ENCODE measurements at places on chromosomes 3 and 15.
A peak's percentile ranks its signal among the peaks of the same experiment; 100 is the strongest.

- no peak for DNase-seq
These were observed 5.1 kb upstream of the TM6SF1 start for GRCh38 chr15:83102346-83102745.

DNA sequence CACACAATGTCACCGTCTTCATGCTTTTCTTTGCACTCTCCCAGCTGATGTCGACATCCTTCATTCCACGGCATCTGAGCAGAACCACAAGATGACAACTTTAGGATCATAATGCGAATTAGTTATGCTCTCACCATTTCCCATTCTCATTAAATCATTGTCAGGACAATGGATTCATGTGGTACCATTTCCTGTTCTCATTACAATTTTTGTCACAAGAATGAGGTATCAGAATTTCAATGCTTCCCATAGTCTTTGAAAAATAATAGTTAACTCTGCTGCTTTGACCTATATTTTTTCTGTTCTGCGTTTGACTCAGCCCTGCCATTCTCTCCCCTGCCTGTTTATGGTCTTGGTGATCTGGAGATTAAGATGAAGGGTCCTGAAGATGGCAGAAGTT, 175.7 kb upstream of the MDFIC2 start:
- no peak for DNase-seq

GRCh38 chr3:52205727-52206372, 7.9 kb downstream of the ALAS1 start:
- no peak for DNase-seq

GRCh38 chr3:160697637-160698380, 20.8 kb downstream of the ARL14 start:
- DNase-seq = peak; percentile 14

GRCh38 chr15:50009634-50010033, 109.4 kb downstream of the ATP8B4 start:
- no peak for DNase-seq

- DNase-seq = no peak
These were observed 181.6 kb upstream of the SOX14 start for GRCh38 chr3:137582484-137582883.

- DNase-seq = no peak
These were observed 349.7 kb upstream of the SUCLG2 start for GRCh38 chr3:68004091-68004490.

GRCh38 chr3:139634111-139634635, 43.6 kb downstream of the NMNAT3 start:
- no peak for DNase-seq

DNA sequence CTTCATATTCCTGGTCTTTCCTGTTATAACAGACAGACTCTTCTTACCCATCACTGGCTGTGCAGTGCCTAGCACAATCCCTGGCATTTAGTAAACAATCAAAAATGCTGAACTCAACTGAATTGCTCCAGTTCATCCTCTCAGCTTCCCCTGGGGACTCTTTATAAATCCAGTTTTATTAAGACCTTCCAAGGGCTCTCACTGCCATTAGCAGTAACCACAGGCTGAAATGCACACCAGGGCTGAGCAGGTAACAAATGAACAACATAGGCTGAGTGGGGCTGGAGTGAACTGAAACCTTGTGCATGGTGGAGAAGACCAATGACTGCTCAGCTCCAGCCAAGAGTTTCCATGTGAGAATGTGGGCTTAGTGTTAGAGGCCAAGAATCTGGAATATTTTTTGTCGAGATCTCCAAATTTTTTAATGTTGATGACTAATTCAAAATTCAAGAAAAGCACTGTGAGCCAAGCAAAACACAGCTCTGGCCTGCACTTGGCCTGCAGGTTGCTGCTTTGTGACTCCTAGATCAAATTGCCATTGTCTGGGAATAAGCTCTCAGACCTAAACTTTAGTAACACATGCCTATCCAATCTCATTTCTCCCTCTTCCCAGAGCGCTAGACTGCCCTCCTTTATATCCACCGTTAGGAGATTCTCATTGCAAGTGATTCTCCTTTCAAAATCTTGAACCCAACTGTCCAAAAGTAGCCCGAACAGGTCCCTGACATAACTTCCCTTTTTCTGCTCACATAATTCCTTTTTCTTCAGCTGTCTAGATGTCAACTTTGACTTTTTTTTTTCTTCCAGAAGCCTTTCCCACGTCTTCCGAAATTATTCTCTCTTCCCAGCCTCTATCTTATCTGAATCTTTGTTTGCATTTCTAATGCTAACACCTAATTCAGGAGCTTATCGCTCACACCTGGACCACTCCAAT, 7.4 kb downstream of the SQOR start:
- DNase-seq = no peak

GRCh38 chr15:48062148-48062872, 58.5 kb upstream of the SLC24A5 start:
- no peak for DNase-seq
